ENCODE measurements at places on chromosomes 6 and 20.

DNA sequence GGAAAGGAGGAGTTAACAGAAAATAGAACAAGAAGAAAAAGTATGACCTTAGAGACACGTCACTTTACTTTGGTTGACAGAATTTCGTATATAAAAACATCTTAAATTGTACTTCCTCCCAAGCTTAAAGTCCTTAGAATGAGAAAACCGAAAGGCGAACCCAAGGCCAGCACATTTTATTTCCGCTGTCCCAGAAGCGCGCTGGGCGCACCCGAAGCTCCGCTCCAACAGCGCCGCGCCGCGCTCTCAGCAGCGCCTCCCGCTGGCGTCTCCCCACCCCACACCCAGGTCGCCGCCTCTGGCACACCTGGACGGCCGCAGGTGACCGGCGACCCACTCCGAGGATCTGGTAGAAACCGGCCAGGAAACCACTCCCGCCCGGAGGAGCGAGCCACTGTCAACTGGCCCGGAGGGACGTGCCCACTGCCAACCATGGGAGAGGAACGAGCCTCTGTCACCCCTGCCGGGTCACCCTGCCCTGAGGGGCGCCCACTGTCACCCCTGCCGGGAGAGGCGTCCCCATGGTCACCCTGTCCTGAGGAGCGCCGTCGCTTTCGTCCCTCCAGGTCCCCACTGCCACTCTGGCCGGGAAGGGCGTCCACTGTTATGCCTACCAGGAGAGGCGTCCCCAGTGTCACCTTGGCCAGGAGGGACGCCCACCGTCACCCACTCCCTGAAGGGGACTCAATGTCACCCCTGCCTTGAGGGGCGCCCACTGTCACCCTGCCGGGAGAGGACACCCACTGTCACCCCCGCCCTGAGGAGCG lies 824 bp downstream of the MPC1 start:
- no peak for DNase-seq

- peak; percentile 73 for DNase-seq
Observed at GRCh38 chr6:31737991-31738979, 1.5 kb upstream of the MSH5 start.

- DNase-seq = no peak
Observed at GRCh38 chr6:40674170-40674569, 87.0 kb upstream of the LRFN2 start.

GRCh38 chr6:143333081-143333480 lies 117.4 kb downstream of the ADAT2 start:
- DNase-seq = no peak

- no peak for DNase-seq
Observed at GRCh38 chr20:46127396-46128010, 9.4 kb downstream of the CD40 start.

DNA sequence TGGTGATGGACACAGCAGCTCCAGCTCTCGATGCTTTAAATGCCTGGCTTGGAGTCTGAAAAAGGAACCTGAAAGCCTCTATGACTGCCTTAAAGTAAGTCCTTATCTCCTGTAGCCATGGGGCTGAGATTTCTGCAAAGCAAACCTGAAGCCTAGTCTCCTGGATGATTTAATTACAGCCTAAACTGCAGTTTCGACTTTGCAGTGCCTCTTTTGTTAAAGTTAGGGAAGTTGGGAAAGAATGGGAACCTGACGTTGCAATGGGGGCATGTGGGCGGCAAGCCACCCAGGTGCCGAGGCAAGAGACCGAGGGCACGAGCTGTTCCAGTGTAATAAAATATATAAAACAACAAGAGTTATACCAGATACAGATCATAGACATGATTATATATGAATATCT lies 11.7 kb upstream of the TCFL5 start:
- DNase-seq = no peak

DNA sequence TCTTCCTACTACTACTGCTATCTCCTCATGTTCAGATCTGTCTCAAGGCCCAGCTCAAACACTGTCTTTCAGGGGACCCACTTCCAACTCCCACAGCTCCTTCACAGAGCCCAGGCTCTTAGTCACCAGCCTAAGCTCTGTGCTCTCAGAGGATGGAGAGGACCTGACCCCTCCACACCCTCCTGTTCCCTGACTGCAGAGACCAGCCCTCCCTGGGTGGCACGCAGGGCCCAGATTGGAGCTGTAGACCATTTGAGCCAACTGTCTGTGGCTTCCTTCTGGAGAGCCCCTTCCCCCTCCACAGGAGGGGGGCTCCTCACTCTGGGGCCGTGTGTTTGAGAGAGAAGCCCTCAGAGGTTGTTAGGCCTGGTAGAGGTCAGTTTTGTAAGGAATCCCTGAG lies 9.8 kb downstream of the SNPH start:
- DNase-seq = no peak

GRCh38 chr6:108209738-108210137 lies 43.9 kb downstream of the NR2E1 start:
- no peak for DNase-seq

GRCh38 chr6:144653885-144654505 lies 368.9 kb downstream of the UTRN start:
- DNase-seq = no peak

DNA sequence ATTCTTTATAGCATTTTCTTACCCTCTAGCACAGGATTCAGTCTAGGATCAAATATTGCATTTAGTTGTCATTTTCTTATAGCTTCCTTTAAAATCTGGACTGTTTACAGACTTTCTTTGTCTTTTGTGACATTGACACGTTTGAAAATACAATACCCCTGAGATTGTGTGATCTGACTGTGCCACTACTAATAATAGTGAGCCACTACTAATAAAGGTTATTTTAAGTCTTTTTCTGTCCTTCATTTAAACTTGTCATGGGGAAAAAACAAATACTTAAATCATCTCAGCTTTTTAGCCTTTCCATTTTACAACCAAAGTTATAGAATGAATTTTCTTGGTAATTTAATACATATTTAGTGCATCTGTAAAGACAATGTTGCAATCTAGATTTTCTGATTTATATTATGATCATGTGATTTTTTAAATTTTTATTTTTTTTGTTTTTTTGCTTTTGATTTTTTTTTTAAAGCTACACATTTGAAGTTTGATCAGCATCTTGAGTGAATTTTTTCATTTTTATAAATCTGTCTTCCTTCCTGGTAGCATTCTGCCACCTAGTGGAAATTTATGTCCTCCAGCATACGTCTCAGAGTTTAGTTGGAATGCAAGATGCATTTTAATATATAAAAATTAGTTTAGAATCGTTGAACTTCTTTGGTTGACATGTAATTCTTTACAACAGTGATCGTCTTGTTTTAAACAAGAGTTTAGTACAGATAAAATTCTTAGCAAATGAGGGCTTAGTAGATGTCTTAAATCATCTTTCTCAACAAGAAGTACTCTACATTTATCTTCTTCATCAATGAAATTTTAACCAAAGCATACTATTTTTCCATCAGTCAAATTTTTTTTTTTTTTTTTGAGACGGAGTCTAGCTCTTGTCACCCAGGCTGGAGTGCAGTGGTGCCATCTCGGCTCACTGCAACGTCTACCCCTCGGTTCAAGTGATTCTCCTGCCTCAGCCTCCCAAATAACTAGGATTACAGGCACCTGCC lies 119.4 kb downstream of the NCOA3 start:
- DNase-seq = peak; percentile 52

DNA sequence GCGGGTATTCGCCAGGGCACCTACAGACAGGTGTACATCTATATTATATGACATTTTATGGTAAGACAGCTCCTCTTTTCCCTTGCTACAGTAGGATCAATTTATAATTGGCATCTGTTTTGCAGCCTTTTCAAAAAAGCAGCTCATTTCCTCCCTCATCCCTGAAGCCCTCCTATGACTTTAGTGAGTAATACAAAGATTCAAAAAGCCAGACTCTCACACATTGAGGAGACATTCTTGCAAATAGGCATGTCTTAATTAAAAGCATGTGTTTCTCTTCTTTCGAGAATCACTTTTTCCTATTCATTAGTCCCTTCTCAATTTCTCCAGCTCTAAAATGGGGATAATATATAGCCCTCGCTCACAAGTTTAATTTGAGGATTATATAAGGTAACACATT lies 283.4 kb downstream of the TBC1D7 start:
- no peak for DNase-seq

DNA sequence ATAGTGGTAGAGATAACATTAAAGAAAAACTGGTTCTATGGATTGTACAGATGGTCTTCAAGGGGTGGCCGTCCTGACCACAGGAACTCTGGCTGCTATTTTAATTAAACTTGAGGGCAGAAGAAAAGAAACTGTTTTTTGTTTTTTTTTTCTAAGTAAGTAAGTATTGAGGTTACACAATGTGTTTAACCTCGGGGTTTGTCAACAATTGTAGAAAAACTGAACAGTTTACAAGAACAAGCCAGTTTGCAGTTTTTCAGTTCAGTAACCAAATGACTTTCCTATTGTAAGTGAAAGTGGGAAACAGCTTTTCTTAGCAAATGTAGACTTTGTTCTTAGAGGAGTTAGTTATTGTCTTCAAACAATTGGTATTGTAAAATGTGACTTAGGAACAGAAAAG lies 77.0 kb downstream of the PLCB1 start:
- no peak for DNase-seq

DNA sequence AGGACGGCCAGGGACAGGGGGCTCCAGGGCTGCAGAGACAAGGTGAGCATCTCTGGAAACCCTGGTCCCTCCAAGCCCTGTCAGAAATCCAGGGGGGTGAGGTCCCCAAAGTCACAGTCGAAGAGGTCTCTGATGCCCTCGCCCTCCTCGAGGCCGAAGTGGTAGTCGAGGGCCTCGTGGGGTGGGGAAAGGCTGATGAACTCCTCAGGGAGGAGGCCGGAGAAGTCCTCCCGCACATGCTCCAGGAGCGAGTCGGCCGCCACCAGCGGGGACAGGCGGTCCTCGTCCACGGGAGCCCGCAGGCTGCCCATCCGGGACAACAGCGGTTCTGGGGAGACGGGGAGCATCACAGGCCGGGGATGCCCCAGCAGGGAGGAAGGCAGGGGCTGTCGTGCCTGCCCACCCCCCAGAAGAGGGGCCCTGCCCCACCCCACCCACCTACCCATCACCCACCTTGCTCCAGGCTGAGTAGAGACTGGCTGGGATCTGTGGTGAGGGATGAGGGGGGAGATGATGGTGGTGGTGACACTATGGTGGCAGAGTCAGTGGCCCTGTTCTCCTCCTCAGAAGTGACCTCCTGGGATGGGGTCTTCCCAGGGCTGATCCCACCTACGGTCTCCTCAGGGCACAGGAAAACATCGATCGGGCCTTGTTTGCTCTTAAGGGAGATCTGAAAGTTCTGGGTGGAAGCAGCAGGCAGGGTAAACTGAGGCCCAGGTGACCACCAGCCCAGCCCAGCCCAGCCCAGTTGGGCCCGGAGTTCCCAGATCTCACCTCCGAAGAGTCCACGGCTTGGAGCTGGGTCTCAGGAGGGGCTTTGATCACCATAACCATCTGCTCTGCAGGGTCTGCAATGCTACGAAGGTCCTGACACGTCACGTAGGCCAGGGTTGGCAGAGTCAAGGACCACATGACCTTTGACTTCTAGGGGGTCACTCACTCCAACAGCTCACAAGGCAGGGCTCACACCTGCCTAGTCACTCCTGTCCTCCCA lies 2.7 kb upstream of the NECAB3 start:
- no peak for DNase-seq

DNA sequence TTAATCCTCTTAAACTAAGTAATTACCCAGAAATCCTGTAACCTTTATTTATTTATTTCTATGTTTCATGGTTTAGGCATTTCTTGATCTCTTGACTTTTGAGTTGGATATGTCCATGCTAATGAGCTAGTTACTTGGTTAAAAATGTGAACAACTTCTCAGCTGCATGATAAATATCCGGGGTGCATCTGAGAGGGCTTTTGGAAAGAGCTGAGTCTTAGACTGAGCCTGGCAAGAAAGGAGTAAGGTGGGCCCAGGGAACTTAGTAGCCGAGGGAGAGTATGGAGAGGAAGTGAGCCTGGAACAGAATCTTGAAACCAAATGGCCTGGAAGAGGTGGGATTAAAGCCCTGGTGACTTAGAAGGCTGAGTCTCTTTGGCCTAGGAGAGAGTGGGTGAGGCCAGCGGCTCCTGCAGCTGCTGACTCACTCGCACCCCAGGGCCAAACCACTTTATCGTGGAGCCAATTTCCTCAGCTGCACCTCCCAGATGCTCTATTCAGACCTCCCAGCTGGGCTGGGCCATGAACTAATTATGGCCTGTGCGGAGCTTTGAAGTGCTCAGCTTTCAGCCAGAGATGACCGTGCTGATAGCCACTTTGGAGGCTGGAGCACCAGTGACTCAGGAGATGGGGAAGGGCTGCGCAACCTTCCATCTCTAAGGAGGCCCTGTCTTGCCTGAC lies 19.1 kb downstream of the TGM3 start:
- no peak for DNase-seq

DNA sequence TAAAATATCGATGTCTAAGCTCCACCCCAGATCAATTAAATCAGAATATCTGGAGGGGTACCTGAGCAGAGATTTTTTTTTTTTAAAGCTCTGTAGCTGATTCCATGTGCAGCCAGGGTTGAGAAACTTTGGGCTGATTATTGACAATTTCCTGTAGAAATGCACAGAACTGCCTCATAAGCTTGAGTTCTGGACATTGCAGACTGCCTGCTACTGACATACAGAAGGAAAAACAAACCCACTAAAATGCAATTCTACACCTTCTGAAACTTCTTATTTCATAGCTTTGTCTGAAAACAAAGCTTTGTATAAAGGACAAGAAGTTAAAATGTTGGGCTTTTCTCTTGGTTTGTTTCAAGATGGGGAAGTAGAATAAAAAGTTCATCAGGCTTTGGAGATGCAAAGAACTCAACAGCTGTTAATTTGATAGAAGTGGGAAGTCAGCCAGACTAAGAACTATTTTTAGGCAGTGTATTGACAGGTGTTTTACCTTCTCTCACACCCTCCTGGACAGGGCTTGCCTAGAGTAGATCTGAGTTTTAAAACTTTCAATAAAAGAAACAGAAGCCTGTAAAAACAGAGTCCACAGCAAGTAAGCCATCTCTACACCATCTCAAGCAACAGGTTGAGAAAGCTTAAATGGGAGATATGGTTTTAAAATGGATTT lies 147.7 kb downstream of the KCNQ5 start:
- no peak for DNase-seq

GRCh38 chr6:143233554-143234285 lies 173.0 kb downstream of the AIG1 start:
- no peak for DNase-seq

DNA sequence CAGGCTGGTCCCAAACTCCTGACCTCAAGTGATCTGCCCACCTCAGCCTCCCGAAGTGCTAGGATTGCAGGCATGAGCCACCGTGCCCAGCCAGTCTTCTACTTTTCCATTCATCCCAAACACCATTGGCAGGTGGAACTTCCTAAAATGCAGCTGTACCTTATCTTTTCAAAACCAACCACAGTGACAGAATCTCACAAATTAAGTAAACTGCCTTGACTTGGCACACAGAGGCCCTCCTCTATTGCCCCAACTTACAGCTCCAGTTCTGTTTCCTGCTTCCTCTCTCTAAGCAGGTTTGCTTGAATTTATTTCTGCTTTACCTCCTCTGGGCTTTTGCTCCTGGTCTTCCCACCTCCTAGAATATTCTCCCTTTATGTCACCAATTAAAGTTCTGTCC lies 7.6 kb downstream of the MYB start:
- DNase-seq = no peak

DNA sequence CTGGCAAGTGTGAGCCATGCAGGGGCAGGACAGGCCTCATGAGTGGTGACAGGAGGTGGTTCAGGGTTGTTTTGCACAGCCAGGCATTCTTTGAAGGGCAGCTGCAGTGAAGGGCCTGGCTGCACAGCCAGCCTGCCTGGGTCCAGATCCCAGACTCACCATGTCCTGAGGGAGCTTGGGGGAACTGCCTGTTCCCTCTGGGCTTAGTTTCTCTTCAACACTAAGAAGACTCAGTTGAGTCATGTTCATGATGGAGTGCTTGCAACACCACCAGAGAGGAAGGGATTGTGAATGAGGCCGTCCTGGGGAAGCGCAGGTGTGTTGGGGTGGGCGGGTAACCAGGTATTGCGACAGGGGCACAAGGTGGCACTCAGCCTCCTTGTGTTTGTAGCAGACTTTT lies 102.4 kb downstream of the CDH26 start:
- no peak for DNase-seq

All from glomerular endothelial cell (primary cell).